ENCODE measurements at places on chromosomes 7 and 10.

GRCh38 chr7:112962815-112963214, 123.8 kb downstream of the GPR85 start:
- DNase-seq, result no peak
- no peak overlapping the region for H3K27ac ChIP-seq
- H3K4me1 ChIP-seq, result no peaks in the 10 kb centered on the region
- no peaks in the 10 kb centered on the region for H3K27me3 ChIP-seq

DNA sequence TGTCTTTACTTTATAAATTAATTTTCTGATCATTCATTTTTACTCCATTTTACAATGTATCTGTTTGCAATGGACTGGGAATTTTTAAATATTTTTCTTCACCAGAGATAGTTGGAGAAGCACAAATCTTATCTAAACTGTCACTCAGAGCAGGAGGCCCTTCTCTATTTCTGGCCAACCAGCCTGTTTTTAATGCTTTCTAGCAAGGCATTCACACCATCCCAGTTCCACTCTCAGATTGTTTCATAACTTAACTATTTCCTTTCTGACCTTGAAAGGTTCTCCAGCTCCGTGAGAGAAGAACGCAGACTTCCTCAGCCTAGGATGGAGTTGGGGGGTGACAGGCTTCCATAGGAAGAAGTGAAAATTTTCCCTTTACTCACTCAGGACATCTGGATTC, 155.8 kb downstream of the SKIDA1 start:
- H3K4me3 ChIP-seq, result no peak overlapping the region
- H3K4me1 ChIP-seq, result peaks cover 5% of the 10 kb centered on the region
- H3K27me3 ChIP-seq, result no peaks in the 10 kb centered on the region
- H3K27ac ChIP-seq, result no peak overlapping the region

DNA sequence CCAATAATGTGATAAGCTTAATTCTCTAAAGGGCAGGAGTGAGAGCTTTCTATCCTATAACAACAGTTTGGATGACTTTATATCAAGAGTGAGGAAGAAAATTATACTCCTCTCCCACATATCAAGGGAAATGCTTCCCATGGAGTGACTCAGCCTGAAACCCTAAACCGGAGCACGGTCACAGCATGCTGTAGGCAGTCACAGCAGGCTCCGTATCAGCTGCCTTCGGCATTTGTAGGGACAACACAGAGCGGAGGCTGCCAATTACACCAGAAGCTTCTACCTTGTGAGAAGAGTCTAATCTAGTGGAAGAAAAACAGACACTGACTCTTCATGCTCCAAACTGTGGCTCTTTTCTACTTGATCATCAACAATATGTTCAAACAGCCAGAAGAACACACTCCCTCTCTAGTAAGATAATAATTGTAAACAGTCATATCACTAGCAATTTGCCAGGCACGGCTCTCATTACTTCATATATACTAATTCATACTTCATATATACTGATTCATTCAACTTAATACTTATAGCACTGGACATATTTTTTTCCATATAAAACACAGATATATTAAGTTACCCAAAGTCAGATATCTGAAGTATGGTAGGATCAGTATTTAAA, 65.9 kb downstream of the DGKB start:
- H3K4me1 ChIP-seq, result no peaks in the 10 kb centered on the region
- DNase-seq, result no peak
- no peaks in the 10 kb centered on the region for H3K36me3 ChIP-seq
- no peaks in the 10 kb centered on the region for H3K27me3 ChIP-seq
- no peak overlapping the region for H3K4me3 ChIP-seq

DNA sequence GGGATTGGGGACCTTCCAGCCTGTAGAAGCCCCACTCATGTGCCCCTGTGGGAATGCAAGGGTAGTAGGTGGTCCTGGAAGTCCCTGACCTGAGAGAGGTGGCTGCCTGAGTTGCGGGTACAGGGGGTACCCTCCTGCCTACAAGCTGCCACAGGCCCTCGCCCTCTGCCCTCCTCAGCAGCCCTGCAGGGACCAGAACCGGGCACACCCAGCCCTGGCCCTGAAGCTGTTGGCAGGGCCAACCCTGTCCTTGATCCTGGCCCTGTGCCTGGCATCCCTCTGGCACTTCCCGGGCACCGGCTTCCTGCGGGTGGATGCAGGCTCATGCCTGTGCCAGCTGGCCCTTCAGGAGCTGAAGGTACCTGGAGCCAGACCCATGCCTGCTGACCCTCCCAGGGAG, 54.9 kb upstream of the ELN start:
- H3K4me3 ChIP-seq, result no peak overlapping the region
- H3K36me3 ChIP-seq, result no peaks in the 10 kb centered on the region
- no peaks in the 10 kb centered on the region for H3K4me1 ChIP-seq
- no peaks in the 10 kb centered on the region for H3K27me3 ChIP-seq
- DNase-seq, result no peak
- H3K27ac ChIP-seq, result no peak overlapping the region

DNA sequence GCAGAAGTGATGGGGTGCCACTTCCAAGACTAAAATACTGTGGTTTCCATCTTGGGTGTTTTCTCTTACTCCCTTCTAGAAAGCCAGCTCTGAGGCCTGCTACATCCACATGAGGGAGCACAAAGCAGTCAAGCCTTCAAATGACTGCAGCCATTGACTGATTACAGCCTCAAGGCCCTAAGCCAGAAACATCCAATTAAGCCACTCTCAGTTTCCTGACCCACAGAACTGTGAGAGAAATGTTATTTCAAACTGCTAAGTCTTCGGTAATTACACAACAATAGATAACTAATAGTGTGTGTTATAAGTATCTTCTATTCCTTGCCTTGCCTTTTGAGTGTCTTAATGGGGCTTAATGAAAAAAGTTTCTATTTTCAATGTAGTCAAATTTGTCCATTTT, 24.8 kb downstream of the BRAF start:
- no peak for DNase-seq
- H3K27ac ChIP-seq, result no peak overlapping the region
- peaks cover 26% of the 10 kb centered on the region for H3K4me1 ChIP-seq
- no peak overlapping the region for H3K4me3 ChIP-seq

GRCh38 chr7:50312250-50313162, 8.0 kb downstream of the IKZF1 start:
- H3K36me3 ChIP-seq, result no peaks in the 10 kb centered on the region
- no peak for DNase-seq
- peak overlapping the region; percentile 2 for H3K4me3 ChIP-seq
- peaks cover 2% of the 10 kb centered on the region for H3K27me3 ChIP-seq
- peak overlapping the region; percentile 67 for H3K27ac ChIP-seq

GRCh38 chr10:23914641-23915040, 294.3 kb upstream of the KIAA1217 start:
- no peak overlapping the region for H3K4me3 ChIP-seq
- H3K4me1 ChIP-seq, result no peaks in the 10 kb centered on the region
- DNase-seq, result no peak
- no peaks in the 10 kb centered on the region for H3K36me3 ChIP-seq
- no peaks in the 10 kb centered on the region for H3K27me3 ChIP-seq
- H3K27ac ChIP-seq, result no peak overlapping the region

- no peaks in the 10 kb centered on the region for H3K36me3 ChIP-seq
- no peaks in the 10 kb centered on the region for H3K4me1 ChIP-seq
- no peak overlapping the region for H3K27ac ChIP-seq
- no peak overlapping the region for H3K4me3 ChIP-seq
- no peaks in the 10 kb centered on the region for H3K27me3 ChIP-seq
These were observed 951.4 kb downstream of the SORCS3 start for GRCh38 chr10:105592468-105592867.

DNA sequence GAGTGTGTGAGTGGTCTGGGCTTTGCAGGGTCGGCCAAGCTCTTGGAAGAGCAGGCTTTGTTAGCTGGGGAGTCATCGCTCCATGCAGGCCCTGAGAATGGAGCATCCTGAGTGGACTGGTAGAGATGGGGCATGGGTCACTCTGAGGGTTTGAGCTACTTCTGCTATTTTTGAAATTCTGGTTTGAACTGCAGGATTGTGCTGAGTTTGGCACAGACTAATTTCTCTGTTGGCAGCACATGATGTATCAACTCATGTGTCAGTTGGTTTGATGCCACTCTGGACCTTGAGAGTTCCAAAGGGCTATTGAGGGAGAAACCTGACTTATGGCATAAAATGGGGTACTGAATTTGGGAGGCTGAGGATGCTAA, 56.3 kb downstream of the LRMDA start:
- H3K4me1 ChIP-seq, result peaks cover 6% of the 10 kb centered on the region
- no peaks in the 10 kb centered on the region for H3K27me3 ChIP-seq
- DNase-seq, result no peak
- H3K36me3 ChIP-seq, result no peaks in the 10 kb centered on the region
- no peak overlapping the region for H3K27ac ChIP-seq

GRCh38 chr7:7188091-7188490, 5.7 kb downstream of the C1GALT1 start:
- H3K27me3 ChIP-seq, result no peaks in the 10 kb centered on the region
- no peak overlapping the region for H3K27ac ChIP-seq
- peaks cover 12% of the 10 kb centered on the region for H3K4me1 ChIP-seq

- no peak for DNase-seq
- no peaks in the 10 kb centered on the region for H3K27me3 ChIP-seq
- no peak overlapping the region for H3K4me3 ChIP-seq
- no peaks in the 10 kb centered on the region for H3K4me1 ChIP-seq
- H3K27ac ChIP-seq, result no peak overlapping the region
- H3K36me3 ChIP-seq, result no peaks in the 10 kb centered on the region
These were observed 221.8 kb upstream of the TMEM72 start for GRCh38 chr10:44689368-44689767.

- no peak overlapping the region for H3K27ac ChIP-seq
- no peaks in the 10 kb centered on the region for H3K27me3 ChIP-seq
- no peaks in the 10 kb centered on the region for H3K36me3 ChIP-seq
- H3K4me1 ChIP-seq, result no peaks in the 10 kb centered on the region
These were observed 496.9 kb downstream of the CCSER2 start for GRCh38 chr10:84825330-84825729.

DNA sequence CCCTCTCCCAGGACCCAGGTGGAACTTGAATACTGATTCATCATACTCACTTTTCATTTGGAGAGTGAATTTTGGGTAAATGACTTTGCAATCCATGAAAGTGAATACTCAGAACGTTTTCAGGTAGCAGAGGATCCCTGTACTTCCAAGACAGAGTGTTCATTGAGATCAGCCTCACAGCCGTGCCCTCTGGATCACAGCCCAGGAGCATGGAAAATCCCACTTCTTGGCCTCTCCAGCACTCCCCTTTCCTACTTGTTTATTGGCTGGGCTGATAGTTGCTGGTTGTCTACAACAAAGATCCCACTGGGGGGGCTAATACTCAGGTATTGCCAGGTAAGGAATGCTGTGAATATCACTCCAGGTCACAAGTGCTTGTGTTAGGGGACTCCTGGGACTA, 5.9 kb downstream of the GCK start:
- H3K4me1 ChIP-seq, result no peaks in the 10 kb centered on the region
- H3K27ac ChIP-seq, result no peak overlapping the region
- DNase-seq, result no peak

GRCh38 chr10:97140902-97141745, 44.6 kb downstream of the SLIT1 start:
- H3K4me1 ChIP-seq, result peaks cover 5% of the 10 kb centered on the region
- DNase-seq, result peak; percentile 76
- H3K27ac ChIP-seq, result no peak overlapping the region
- H3K27me3 ChIP-seq, result peaks cover 15% of the 10 kb centered on the region
- no peaks in the 10 kb centered on the region for H3K36me3 ChIP-seq

- H3K27ac ChIP-seq, result no peak overlapping the region
- no peak overlapping the region for H3K4me3 ChIP-seq
- H3K4me1 ChIP-seq, result peaks cover 9% of the 10 kb centered on the region
These were observed 347.5 kb downstream of the DNAJB6 start for GRCh38 chr7:157684157-157684908.

Measured in left lung (tissue), 14 donors.